ENCODE measurements at places on chromosomes 2 and 18.
A peak's percentile ranks its signal among the peaks of the same experiment; 100 is the strongest.

DNA sequence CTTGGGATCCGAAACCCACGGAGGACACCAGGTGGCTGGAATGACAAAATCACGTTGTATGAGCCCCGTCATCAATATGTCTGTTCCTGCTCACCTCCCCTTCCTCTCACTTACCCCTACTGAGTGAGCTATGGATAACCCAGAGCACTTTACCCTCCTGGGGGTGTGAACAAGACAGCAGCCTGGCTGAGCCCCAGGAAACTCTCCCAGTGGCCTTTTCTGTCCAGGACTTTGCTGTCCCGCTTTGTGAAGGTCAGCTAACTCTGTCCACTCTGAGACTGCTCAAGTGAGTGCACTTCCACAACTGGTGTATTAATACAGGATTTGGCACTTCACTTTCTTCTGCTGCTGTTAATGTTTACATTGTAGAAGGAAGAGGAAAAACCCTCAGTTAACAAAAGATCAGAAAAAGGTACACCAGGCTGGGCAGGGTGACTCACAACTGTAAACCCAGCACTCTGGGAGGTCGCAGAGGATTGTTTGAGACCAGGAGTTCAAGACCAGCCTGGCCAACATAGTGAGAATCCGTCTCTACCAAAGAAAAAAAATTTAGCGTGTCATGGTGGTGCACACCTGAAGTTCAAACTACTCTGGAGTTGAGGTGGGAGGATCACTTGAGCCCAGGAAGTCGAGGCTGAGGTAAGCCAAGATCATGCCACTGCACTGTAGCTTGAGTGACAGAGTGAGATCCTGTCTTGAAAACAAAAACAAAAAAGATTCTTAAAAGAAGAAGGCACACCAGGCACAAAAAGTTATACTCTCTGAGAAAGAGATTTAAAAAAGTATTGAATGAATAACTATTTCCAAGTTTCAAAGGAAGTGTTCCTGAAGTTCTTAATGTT, 90.3 kb downstream of the CLHC1 start:
- no peak for DNase-seq

GRCh38 chr2:179247318-179248023, 17.2 kb downstream of the SESTD1 start:
- no peak for DNase-seq

- DNase-seq, result no peak
These were observed 312.6 kb downstream of the DPP10 start for GRCh38 chr2:114754907-114755563.

DNA sequence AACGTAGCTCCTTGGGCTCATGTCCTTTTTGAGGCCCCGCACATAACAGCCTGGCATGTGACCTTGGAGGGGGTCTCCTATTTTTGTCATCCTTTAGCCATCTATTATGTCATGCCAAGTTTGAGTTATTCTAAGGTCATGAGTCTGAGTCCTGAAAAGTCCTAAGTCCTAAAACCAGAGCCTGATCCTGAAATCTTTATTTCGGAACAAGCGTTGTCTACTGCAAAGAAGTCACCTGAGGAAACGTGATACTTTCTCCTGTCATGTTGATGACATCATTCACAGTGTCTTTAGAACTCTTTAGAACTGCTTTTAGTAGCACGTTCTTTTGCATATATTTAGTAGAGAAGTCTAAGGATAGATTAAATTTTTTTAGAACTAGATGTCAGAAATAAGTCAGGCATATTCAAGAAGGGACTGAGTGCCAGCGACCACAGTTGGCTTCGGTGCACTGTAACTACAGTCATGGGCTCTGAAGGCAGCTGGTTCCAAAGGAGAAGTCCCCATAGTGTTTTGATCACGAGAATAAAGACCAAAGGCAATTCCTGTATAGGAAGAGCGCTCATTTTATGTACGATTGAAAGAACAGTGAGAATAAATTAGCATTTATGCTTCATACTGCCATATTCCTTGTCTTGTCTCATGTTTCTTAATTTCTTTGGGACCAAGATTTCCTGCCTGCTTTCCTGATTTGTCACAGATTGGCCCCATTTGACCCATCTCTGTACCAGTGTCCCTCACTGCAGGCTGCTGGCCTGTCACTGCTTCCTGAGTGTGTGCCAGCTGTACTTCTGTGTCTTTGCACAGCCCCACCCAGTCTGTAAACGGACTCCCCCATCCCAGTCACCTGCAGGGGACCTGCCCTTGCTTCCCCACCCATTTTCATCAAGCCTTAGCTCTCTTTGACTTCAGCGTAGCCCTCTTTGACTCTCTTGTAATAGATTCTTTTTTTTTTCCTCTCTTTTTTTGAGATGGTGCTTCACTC, 75.8 kb downstream of the ASAP2 start:
- DNase-seq, result no peak

DNA sequence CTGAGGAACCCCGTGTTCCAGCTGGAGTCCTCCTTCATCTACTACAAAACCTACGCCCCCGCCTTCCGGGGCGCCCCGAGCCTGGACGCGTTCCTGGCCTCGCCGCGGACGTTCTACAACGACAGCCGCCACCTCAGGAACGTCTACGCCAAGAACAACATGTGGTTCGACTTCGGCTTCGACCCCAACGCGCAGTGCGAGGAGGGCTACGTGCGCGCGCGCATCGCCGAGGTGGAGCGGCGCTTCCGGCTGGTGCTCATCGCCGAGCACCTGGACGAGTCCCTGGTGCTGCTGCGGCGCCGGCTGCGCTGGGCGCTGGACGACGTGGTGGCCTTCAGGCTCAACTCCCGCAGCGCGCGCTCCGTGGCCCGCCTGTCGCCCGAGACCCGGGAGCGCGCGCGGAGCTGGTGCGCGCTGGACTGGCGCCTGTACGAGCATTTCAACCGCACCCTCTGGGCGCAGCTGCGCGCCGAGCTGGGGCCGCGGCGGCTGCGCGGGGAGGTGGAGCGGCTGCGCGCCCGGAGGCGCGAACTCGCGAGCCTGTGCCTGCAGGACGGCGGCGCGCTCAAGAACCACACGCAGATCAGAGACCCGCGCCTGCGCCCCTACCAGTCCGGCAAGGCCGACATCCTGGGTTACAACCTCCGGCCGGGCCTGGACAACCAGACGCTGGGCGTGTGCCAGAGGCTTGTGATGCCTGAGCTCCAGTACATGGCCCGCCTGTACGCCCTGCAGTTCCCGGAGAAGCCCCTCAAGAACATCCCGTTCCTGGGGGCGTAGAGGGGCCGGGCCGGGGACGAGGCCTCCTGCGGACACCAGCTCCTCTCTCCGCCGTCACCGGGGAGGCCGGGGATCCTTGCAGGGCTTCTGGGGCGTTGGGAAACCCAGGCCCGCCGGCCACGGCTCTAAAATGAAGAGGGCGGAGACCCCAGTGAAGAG, 5.3 kb upstream of the NEU4 start:
- DNase-seq, result no peak

GRCh38 chr18:62828091-62828640, 112.8 kb downstream of the PHLPP1 start:
- DNase-seq, result peak; percentile 30

DNA sequence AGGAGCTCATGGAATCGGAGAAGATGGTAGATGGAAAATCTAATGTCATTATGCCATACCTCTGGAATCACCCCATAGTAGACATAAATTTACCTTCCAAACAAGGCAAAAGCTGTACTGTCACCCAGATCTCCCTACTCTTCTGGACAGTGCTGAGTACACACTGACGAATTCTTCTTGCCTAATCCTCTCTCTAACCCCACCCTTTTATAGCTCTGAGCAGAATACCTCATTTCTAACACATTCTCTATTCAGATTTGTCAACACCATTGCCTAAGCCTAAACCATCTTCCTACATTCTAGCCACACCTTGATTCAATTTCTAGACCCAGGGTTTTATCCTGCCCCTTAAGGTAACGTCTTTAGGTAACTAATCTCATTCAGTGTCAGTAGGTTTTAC, 321.0 kb upstream of the NRP2 start:
- no peak for DNase-seq

Measured in CD14-positive monocyte (primary cell).